Stimulated activated CD8-positive, alpha-beta memory T cell treated with anti-CD3 and anti-CD28 coated beads, Interleukin-4, amount 100 ng/mL, for 4 hours (primary cell): ENCODE measurements at places on chromosomes 12 and 14.

DNA sequence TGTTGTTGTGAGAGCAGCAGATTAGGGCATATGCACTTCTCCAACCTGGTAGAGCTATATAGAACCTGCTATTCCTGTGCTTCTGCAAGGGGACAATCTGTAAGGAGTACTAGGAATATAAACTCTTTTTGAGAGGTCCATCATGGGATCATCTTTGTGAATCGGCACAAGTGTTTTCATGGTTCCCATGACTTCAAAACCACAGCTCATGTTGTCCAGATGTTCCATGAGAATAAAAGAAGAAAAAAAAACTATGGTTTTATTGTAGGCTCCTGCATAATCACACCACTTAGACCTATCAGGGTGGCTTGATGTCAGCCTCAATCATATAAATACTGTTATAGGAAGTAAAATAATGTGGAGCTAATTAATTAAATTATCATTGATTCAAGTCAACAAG, 311.4 kb upstream of the ATP2B1 start:
- no peak for DNase-seq

GRCh38 chr14:103314496-103315277, 19.4 kb upstream of the EIF5 start:
- no peak for DNase-seq

GRCh38 chr14:97390096-97390724, 593.0 kb downstream of the VRK1 start:
- no peak for DNase-seq

DNA sequence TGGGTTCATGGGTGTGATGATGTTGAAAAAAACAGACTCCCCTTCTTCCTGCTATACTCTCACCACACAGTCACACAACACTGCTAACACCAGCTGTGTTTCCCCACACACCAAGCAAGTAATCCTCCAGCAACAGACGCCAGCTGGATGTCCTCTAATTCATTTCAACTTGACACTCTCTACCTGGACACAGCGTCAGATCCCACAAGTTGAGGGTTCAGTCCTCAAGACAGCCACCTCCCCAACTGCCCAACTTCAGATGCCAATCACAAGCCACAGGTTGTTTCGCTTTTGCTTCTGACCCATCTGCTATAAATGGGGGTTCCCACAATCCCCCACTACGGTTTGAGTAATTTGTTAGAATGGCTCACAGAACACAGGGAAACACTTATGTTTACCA, 49.3 kb downstream of the TMEM30B start:
- DNase-seq = no peak

DNA sequence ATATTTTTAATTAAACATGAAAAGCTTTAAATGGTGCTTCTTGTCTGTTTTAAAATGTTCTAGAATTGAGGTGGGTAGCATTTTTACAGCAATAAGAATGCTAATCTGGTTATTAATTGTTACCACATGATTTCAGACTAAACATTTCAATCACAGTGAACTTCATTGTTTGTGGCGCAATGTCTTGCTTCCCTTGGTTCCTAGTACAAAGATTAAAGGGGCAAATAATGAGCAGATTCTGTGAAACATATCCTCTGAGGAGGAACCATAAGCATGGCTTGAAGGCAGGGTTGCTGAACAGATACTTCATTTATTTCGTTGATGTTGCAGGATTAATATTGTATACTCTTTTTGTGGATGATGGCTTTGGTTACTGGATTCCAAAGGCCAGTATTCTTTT, 162.1 kb downstream of the FUT8 start:
- no peak for DNase-seq

DNA sequence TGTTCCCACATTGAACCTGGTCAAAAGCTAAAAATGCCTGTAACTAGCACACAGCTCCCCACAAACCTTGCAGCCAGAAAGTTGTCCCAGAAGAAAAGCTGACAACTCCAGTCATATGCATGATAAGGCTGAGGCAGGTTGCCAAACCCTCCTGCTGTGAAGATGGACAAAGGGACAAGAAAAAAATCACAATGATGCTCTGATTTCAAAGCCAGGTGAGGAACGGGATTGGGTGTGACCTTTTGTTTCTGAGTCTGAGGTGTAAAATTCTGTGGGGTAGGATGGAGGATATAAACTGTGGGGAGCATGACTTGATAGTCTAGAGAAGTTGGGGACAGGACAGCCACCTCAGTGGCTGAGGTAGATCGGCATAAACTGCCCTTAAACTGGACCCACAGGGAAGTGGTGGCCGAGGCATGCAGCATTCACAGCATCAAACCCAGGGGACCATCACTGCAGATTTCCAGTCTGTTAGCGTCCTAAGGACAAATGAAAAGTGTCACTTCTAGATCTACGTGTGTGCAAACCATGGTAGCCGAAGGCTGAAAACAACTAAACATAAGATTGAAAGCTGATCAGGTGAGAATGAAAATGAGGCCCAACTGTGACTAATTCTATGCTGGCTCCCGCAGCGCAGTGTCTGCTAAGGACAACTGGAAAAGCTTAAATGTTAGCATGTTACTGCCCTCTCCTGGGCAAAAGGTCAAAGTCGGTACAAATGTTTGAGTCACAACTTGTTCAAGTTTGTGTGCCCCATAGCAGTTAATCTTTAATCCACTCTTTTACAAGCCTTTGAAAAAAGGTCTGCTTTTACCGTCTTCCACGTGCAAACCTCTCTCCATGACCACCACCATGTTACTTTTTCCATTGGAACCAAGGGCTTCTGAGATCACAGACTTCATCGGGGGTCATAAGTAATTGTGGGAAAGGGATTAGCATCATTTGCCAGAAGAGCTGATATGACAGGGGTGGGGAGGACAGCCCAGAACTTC, 39.8 kb downstream of the GRIN2B start:
- no peak for DNase-seq

DNA sequence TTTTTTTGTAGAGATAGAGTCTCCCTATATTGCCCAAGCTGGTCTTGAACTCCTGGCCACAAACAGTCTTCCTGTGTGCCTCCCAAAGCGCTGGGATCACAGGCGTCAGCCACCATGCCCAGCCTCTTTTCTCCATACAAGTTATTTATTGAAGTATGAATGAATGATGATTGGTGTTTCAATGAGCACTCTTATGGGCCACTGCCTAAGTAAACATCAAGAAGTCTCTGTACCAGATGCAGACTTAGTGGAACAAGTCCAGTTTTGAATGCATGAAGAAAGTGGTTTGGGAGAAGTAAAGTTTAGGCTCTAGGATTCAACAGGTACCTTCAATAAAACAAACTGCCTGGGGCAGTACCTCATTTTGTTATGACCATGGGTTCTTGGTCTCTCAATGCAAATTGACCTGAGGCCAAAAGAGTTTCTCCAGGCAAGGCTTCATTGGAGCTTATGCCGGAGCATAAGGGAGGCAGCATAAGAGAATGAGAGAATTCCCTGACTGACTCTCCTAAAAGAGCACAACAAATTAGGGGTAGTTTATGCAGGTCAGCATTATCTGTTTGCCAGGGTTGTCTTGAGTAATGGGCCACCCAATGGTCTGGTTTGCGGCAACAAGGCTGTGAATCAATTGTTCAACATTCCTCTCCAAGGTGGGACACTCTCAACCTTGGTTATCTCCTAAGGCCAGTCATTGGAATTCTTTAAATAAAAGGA, 1.1 kb upstream of the GMFB start:
- DNase-seq = no peak

- no peak for DNase-seq
These were observed 28.8 kb upstream of the HIGD1C start for GRCh38 chr12:50923361-50924130.

GRCh38 chr12:78191611-78192010, 360.9 kb downstream of the NAV3 start:
- DNase-seq = no peak

- no peak for DNase-seq
These were observed 128.6 kb downstream of the ACSS3 start for GRCh38 chr12:81206429-81206828.

DNA sequence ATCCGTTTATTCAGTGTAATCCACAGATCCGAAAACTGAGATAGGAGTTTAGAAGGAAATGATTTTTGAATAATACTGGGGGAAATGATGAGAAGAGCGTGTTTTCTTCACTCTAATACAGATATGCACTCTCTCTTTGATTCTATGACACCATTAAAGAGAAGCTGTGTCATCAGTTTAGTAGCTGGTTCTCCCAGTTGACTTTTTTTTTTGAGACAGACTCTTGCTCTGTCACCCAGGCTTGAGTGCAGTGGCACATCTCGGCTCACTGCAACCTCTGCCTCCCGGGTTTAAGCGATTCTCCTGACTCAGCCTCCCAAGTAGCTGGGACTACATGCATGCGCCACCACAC, 48.4 kb upstream of the EML1 start:
- no peak for DNase-seq

DNA sequence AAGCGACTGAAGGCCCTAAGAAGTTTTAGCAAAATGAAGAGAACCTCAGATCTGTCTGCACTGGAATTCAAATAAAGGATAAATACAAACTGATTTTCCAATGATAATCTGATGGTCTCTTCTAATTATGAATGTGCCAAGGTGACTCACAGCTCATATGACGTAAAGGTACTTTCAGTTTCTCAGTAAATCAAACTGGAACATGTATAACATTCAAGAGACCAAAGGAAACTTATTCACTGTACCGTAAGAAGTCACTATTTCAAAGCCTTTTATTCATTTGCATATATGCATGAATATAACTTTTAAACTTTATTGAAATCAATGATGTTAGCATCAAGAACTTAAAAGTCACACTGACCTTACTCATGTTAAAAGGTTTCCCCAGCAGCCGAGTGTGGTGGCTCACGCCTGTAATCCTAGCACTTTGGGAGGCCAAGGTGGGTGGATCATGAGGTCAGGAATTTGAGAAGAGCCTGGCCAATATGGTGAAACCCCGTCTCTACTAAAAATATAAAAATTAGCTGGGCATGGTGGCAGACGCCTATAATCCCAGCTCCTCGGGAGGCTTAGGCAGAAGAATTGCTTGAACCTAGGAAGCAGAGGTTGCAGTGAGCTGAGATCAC, 52.2 kb downstream of the ATXN2 start:
- no peak for DNase-seq

GRCh38 chr12:77382096-77382742, 316.9 kb upstream of the E2F7 start:
- DNase-seq = no peak

DNA sequence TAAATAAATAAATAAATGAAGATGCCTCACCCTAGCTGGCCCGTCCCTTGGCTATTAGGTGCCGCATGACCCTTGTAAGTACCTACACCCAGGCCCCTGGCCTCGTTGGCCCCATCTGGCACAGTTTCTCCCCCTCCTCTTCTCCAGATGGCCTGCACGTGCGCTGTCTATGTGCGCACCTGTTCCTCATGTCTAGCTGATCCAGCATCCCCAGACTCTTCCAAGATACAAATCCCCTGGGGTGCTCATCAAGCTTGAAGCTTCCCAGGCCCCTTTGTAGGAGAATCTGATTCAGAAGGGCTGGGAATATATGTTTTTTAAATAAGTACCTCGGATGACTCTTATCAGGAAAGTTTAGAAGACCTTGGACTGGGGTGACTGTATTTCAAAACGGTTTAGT, 133.3 kb downstream of the CHST11 start:
- no peak for DNase-seq

DNA sequence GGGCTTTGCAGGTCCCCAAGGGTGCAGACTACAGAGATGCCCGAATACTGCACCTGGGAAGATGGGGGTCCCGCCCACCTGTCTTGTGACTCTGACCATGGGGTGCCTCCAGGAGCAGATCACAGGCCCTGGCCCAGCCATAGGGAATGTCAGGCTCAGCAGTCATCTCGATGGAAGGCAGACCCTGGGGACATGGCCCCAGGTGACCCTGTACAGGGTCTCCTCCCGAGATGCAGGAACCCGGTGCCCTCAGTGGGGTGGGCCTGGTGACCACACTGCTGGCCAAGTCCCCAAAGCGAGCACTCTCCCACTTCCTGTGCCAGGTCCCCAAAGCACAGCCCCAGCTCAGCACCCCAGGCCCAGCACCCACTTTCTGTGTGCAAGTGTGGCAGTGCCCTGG, 903.7 kb upstream of the USP15 start:
- DNase-seq = no peak

DNA sequence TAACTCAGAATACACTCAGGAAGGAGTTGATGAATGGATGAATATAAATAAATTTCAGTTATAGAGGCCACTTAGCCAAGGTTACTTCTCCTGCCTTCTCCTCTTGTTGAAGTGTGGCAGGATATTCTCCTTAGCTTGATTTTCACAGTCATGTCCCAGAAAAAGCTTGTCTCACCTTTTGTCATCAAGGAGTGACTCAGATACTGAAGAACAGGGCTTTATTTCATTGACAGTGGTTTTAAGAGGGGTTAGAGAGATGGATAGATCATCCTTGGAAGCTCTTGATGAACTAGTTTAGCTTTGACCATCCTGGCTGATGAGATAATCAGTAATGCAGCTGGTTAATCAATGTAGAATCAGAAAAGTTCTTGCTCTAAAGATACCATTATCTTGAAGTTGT, 35.0 kb upstream of the CFAP54 start:
- DNase-seq = no peak

- no peak for DNase-seq
These were observed 68.7 kb downstream of the PLEKHA5 start for GRCh38 chr12:19198272-19198671.

- DNase-seq = no peak
These were observed 1330.1 kb upstream of the USP15 start for GRCh38 chr12:60930151-60930550.

- DNase-seq = no peak
These were observed 283.1 kb downstream of the DPF3 start for GRCh38 chr14:72610831-72611200.

GRCh38 chr12:132624910-132625630, 6.5 kb downstream of the P2RX2 start:
- DNase-seq = no peak

- no peak for DNase-seq
These were observed 222.5 kb upstream of the GRIP1 start for GRCh38 chr12:66901138-66901932.

DNA sequence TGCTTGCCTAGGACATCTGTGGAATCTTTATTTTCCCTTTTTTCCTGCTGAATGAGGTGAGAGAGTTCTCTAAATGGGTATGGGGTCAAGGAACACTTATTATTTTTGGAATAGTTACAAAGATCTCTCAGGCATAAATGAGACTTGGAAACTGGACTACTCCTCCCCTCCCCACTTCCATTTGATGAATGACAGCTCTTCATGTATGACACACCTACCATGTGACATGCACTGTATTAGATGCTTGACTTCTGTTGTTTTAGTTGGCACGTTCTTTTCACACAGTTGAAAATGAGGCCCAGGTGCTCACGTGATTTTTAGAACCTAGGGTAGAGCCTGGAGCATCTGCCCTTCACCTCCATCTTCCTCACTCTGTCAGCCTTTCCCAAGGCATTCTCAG, 62.4 kb downstream of the VCPKMT start:
- DNase-seq = no peak

DNA sequence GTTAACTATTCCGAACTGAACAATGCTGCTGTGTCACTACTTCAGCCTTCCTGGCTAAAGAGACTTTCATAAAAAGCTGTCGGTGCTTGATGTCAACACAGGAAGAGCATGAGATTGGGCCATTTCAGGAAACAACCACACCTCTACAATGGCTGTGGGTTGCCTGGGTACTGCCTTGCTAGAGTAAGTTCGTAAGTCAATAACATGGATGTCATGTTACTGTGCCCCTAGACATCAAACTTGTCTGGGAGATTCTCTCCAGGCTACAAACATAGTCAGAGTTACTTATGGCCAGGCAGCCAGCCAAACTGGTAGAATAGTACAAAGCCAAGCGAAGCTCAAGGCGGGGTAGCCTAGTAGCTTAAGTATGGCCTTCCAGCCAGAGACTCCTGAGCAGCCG, 23.1 kb downstream of the MAX start:
- DNase-seq = no peak

- no peak for DNase-seq
These were observed 43.9 kb downstream of the BHLHE41 start for GRCh38 chr12:26080911-26081310.

GRCh38 chr12:325906-326305, 63.2 kb downstream of the KDM5A start:
- DNase-seq = no peak
